Activated CD8-positive, alpha-beta T cell treated with anti-CD3 and anti-CD28 coated beads, Interleukin-2, amount 10 ng/mL, durations not matched to agents 7 days and 5 days (primary cell): ENCODE measurements at places on chromosomes 16 and 17.

DNA sequence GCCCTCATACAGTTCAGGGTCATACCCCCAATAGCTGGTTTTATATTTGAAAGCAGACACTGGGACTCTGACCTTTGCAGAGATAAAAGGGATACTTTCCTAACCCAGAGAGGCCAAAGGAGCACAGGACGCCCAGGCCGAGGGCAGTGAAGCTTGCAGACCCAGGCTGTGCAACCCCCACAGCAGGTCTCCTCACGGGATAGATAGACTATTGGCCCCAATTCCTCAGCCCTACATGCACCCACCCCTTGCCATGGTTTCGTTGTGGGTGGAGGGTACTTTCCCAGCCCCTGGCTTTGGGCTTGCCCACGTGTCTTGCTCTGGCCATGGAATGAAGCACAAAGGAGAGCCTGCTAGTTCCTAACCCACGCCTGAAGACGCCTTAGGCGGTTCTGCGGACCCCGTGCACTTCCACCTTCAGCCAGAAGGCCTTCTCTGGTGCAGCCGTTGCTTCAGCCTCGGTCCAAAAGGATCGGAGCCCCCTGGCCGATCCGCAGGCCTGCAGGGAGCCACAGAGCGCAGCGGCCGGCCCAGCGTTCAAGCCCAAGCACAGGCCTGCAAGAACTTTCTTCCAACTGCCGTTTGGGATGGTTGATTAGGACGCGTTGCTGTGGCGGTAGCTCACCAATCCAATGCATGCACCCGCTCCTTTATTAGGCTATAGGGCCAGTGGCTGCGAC, 9.8 kb upstream of the BRCA1 start:
- no peak for DNase-seq

- no peak for DNase-seq
These were observed 237.1 kb downstream of the PARN start for GRCh38 chr16:14392960-14393359.

DNA sequence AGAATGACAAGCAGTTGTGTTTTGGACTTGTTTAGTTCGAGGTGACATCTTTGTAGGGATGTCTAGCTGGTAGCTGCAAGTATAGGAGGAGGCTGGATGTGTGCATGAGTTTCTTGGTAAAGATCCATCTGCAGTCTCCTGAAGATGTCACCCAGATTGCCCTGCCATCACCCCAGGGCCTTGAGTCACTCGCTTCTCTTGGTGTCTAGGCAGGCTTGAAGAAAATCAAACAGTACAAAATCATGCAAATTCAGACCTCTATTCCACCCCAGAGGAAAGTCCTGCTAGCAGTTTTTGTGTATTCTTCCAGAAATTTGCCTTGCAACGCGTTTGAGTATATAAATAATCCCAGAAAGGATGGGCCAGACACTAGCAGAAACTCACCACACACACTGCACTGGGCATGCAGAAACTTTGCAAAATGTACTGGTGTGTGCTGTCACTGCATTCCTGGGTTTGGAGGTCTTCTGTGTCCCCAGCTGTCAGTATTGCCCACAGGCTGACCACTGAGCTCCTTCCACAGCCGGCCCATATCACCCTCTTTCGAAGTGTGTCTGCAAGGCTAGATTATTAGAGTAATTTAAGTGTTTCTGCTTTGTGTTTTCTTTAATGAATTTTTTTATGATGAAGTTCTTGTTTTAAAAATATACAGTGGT, 51.5 kb downstream of the TENT4B start:
- no peak for DNase-seq

DNA sequence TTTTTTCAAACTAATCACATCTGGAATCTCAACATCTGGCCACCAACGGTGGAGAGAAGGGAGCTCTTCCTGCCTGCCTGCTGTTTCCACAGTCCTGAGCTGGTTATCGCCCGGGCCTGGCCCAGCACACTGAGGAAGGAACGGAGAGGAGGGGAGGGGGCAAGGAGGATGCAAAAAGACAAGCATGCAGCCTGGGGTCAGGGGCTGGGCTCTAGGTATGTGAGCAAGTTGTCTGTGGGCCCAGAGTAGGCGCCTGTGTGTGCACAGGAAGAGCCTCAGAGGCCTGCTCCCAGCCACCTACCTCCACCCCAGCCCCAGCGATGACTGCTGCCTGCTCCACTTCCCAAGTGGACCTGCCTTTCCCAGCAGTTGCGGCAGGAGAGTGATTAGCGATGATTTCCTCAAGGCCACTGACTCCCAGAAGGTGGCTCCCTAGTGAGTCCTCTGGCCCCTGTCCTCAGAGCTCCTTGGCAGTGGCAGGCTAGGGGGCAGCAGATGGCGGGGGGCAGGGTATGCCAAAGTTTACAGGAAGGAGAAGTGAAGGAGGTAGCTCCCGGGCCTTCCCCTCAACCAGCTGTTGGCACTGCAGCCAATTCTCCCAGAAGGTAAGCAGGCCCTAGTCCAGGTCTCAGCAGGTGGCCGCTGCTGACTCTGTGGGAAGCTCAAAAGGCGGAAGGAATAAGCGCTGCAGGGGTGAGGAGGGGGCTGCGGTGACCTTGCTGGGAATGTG, 27.0 kb upstream of the RASD1 start:
- DNase-seq = no peak

DNA sequence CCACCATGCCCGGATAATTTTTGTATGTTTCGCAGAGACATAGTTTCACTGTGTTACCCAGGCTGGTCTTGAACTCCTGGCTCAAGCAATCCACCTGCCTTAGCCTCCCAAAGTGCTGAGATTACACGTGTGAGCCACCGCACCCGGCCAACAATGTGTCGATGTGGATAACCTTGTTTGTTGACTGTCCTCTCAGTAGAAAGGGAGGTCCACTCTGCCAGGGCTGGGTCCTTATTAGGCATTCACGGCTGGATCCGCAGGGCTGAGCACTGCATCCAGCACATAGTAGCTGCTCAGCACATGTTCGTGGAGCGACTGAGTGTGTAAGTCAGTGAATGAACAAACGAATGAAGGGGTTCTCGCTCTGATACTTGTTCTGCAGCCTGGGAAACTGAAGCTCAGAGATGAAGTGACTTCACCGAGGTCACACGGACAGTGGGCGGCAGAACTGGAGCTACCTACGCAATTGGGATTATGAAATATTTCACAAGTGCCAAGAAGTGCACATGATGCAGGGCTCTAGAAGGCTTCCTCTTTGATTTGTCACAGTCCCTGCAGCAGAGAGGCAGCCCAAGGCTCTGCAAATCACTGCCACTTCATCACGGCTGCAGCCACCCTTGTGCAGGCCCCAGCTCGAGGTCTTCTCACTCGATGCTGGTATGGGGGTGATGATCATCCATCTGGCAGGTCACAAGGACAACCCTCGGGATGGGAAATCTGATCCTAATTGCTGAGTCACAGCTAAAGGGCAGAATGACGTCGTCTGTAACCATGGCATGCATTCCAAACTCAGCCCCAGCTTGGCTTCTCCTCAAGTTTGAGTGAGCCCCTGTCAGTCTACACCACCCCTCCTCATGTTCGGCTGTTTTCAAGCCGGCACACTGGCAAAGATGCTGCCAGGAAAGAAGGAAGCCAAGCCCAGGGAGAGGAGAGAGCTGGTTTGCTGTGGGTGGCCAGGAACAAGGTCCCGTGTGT, 28.0 kb upstream of the SNN start:
- DNase-seq = no peak

- no peak for DNase-seq
These were observed 1.2 kb downstream of the SREBF1 start for GRCh38 chr17:17835415-17836249.
